ENCODE measurements at places on chromosomes 5 and 9.
A peak's percentile ranks its signal among the peaks of the same experiment; 100 is the strongest.

DNA sequence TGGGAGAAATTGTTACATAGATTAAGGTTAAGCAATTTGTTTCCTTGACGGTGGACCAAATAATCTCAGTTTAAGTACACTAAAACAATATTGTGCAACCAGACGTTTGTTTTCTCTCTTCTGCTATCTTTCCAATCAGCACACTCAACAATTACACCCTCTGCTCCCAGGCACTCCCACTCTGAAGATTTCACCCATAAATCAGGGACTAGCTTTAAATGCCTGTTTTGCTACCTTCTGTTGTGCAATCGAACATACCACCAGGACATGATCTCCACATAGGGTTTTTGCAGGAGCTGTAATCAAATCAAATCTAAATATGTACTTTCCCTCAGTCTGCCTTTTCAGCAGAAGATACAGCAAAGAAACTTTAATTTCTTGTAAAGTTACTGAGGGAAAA, 405.8 kb upstream of the TLE4 start:
- DNase-seq, result peak; percentile 20

GRCh38 chr9:94741866-94742265, 15.4 kb downstream of the AOPEP start:
- no peak for DNase-seq

DNA sequence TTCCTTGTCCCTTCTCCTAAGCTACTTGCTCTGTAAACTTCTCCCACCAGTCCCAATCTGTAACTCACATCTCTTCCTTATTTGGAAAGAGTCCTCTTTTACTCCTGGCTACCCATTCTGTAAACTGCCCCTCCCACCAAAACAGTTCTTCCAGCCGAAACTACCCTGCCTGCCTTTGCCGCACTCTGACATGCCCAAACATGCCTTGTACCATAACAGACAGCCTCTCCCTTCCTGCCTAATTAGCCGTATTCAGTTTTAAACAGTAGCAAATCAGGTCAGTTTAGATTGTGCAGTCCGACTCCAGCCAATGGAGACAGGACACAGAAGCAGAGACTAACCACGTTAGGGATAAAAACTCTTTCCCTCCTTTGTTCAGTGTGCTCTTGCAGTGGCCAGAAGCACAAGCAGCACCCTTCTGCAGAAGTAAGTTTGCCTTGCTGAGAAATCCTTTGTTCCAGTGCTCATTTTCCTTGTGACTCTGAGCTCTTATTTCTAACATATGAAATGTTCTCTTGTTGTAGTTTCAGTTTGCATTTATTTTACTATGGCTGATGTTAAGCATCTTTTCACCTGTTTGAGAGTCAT, 5.4 kb upstream of the GLT6D1 start:
- no peak for DNase-seq

GRCh38 chr9:35965011-35965410, 7.1 kb upstream of the OR2S2 start:
- DNase-seq, result no peak

DNA sequence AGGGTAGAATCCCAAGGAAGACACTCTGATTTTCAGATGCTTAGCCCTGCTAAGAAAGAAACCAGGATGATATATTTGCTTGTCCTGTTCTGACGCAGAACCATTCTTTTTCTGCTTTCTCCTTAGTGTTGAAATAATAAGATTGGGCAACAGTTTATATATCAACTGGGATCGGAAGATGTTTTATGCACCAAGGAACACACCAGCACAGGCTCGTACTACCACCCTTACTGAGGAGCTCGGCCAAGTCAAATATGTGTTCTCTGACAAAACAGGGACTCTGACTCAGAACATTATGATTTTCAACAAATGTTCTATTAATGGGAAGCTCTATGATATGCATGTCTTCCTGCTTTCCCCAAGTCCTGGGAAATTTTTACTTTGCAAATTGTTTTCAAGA, 19.0 kb upstream of the RUSC2 start:
- peak; percentile 78 for DNase-seq

DNA sequence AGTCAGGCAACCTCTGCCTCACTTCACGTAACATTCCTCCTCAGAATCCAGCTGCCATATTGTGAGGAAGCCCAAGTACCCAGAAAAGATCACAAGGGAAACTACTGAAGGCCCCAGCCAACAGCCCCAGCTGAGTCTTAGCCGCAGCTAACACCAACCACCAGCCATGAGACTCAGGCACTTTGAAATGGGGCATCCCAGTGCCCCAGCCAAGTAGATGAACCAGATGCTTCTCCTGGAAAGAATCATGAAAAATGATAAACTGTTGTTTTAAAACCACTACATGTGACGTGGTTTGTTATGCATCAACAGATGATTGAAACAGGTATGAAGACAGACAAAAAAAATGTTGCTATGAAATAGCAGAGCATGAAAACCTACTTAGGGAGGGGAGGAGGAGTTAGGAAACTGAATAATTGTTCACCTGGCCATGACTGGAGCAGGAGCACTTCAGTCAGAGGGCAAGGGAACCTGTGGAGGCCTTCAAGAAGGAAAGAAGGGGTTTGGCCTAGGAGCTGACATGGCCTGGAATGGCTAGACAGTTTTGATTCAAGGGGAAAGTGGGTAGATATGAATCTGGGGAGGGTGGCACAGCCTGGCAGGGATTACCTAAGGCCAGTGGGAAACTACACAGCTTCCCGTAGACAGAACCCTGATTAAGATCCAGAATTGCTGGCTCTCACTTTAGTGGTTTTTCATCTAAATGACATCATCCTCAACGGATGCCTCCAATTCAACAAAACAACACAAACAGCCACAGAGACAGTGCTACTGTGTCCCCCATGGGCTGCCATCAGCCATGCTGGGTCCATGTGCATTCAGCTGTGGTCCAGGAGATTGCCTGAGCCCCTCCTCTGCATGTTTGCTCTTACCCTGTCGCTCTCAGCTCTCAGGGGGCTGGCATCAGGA, 211.6 kb downstream of the SYK start:
- DNase-seq, result no peak

- DNase-seq, result peak; percentile 38
Measured at GRCh38 chr5:83069096-83069799, 7.9 kb downstream of the TMEM167A start.

- DNase-seq, result no peak
Measured at GRCh38 chr9:115671963-115672305, 481.7 kb upstream of the PAPPA start.

- no peak for DNase-seq
Measured at GRCh38 chr9:132401824-132402223, 4.8 kb downstream of the TTF1 start.

DNA sequence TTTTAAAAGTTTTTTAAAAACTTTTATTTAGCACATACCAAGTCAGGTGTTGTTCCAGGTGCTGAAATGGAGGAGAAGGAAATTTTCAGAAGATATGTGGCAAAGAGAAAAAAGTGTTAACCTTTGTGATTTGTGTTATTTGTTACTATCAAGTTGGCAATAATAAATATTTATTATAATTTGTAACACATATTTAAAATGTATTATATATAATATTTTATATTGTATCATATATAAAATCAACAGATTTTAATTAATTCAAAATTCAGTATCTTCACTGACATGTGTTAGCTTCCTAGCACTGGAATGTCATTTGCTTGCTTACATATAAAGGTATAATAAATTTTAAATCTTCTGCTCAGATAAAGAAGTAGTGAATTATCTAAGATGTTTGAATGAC, 71.5 kb downstream of the STK32A start:
- DNase-seq, result no peak

GRCh38 chr5:133120156-133120750, 68.4 kb downstream of the HSPA4 start:
- no peak for DNase-seq

DNA sequence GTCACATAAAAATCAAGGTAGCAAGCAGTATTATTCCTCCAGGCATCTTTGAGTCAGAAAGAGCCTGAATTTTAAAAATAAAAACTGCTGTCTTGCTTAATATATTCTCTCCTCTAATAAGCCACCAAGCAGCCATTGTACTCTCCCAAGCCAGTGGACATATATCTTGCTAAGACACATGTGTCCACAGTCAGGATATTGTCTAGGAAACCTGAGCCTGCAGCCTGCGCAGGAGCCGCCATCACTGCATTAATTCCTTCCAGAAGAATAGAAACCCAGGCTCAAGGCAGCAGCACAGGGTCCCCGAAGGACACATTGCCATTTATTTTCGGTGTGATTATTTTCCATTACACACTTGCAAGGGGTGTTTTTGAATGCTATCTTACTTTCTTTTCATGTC, 345.3 kb downstream of the ARHGEF28 start:
- no peak for DNase-seq

- DNase-seq, result no peak
Measured at GRCh38 chr9:130501639-130502038, 56.9 kb downstream of the ASS1 start.

GRCh38 chr9:38073882-38074281, 4.9 kb upstream of the SHB start:
- peak; percentile 60 for DNase-seq

DNA sequence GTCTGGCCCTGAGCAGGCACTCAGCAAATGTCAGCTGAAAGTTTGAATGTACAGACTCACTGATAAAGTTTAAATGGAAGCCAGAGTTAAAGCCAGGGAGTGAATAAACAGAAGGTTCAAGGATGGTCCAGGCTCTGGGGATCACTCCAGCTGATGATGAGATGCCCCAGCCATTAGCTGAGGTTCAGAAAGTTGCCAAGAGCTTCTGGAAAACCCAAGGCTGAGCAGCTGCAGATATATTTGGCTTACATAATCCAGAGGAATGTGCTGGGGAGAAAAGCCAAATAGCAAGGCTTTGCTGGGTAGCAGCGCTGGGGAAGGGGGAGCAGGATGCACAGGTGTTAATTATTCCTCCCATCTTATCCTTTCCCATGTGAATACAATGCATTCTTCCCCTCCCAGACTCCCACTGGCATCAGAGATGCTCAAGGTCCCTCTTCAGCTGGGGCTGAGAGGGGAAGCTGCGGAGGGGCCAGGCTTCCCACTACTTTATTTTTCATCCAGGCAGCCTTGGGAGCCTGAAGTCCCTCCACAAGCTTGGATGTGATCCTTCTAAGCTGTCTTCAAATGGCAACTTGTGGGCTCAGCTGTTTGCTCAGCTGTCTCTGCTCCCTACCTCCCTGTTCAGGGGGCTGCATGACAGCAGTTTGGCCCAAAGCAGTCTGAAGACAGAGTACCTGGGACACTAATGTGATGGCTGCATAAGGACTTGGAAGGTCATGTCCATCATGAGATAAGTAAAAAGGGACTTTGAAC, 341.2 kb downstream of the TRIM32 start:
- DNase-seq, result no peak

DNA sequence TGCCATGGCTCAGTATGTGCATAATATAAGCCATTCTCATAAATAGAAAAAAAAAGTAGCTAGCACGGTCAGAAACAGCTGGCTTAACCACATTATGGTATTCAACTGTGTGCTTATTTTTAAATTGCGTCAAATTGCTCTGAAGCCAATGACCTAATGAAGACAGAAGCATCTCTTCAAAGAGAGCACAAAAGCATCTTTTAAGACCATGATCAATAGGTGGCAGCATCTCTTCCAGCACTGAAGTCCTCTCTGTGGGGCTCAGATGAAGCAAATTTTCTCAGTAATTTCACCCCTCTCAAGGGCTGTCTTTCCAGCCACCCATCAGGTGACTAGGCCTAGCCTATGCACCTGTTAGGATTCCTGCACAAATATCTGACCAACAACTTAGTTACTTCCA, 251.4 kb downstream of the GLIS3 start:
- DNase-seq, result peak; percentile 43

DNA sequence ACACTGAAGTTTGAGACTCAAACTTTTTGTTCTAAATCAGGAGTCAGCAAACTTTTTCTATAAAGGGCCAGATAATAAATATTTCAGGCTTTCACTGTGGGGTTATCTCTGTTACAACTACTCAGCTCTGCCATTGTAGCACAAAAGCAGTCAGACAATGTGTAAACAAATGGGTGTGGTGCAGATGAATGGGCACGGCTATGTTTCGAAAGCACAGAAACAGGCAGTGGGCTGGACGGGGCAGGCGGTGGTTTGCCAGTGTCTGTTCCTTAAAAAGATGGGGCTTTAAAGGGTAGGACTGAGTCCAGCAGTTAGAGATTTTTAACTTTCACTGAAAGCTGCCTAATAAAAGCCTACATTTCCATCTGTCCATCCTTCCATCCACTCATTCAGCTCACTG, 48.9 kb downstream of the PFDN1 start:
- peak; percentile 83 for DNase-seq

- DNase-seq, result peak; percentile 64
Measured at GRCh38 chr5:74035521-74035937, 409.5 kb downstream of the ARHGEF28 start.

- peak; percentile 62 for DNase-seq
Measured at GRCh38 chr5:147415651-147416050, 94.2 kb downstream of the DPYSL3 start.

DNA sequence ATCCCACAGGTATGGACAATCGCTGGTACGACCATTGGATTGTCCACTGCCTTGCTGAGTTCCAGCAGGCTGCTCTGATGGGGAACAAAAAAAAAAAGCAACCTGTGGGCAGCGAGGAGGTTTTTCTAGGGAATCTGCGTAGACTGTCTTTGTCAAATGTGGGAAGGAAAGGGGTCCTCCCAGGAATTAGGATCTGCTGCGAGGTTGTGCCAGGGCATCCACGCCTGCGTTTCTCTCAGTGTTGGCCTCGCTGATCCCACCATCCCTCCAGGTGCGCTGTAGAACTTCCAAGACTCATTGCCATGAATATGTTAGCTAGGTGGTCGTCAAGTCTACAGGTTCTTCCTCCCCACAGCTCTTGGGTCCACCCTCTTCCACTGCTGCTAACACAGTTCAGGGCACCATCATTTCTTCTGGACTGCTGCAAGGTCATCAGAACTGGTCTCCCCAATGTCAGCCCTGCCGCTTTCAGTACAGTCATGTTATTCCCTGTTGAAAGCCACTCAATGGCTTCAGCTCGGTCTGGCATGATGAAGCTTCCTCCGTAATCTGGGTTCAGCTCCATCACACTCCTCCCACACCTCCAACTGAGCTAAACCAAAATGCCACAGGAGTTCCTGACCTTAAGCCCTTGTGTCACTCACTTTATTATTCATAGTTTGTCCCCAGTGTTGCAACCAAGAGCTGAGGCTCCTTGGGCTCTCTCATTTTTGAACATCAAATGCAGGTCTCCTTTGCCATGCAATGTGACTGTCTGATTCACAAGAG, 79.5 kb upstream of the DMRT1 start:
- no peak for DNase-seq

DNA sequence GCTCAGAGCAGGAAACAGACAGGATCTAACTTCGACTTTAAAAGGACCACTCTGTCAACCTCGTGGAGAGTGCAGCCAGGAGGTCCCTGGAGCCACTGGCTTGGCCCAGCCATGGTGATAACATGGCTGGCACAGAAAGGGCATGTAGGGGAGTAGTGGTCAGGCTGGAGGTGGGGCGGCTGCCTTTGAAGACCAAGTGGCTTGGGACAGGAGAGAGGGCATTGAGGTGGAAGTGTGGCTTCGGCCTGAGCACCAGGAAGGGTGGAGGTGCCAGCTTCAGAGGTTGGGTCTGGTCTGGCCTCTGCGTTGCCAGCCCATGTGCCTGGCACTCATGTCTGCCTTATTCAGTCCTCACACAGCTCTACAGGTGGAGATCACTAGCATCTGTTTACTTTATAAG, 270.0 kb downstream of the NSG2 start:
- no peak for DNase-seq
